ENCODE measurements at places on chromosomes 6 and 20. TPM values are rescaled to one million over a fixed set of nuclear protein-coding genes. Genes with fewer than 3 reads are reported as not detected.

GRCh38 chr6:101876431-101876830 lies 482.9 kb downstream of the GRIK2 start:
- no peak for DNase-seq

- no peak for DNase-seq
These were observed 40.9 kb downstream of the RPP40 start for GRCh38 chr6:4962905-4963304.

GRCh38 chr6:127748290-127748689 lies 152.6 kb downstream of the THEMIS start:
- no peak for DNase-seq

DNA sequence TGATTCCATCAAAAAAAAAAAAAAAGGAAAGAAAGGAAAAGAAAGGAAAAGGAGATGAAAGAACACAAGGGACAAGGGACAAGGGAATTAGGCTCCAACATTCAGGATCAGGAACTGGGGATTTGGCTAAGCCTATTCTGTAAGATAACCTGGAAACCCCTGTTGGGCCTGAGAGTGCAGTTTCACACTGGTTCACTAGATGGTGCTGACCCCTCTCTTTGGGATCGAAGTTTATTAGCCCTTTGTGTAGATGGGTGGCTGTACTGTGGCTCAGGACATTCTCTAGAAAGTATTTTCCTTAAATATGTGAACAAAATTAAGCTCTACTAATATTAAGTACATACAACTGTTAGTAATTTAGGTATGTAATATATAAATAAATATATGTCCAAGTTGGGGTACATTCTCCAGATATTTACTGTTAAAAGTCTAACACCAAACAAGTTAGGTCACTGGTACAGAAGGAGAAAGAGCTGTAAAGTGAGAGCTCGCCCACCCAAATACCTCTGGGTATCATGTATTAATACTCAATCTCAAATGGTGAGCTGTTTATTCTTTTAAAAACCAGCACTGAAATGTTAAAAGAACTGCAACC lies 6.3 kb downstream of the OR2A4 start:
- DNase-seq, result no peak

- DNase-seq, result no peak
These were observed 867.2 kb downstream of the PHF3 start for GRCh38 chr6:64502801-64503200.

GRCh38 chr20:4794846-4795245 lies 73.1 kb downstream of the PRND start:
- DNase-seq, result no peak

GRCh38 chr20:44643596-44644229 lies 7.8 kb downstream of the ADA start:
- peak; percentile 27 for DNase-seq

- no peak for DNase-seq
These were observed 5.0 kb downstream of the ID4 start for GRCh38 chr6:19842030-19842615.

GRCh38 chr20:56806952-56807517 lies 177.9 kb downstream of the TFAP2C start:
- no peak for DNase-seq

- no peak for DNase-seq
These were observed 48.2 kb downstream of the PLG start for GRCh38 chr6:160750276-160750689.

DNA sequence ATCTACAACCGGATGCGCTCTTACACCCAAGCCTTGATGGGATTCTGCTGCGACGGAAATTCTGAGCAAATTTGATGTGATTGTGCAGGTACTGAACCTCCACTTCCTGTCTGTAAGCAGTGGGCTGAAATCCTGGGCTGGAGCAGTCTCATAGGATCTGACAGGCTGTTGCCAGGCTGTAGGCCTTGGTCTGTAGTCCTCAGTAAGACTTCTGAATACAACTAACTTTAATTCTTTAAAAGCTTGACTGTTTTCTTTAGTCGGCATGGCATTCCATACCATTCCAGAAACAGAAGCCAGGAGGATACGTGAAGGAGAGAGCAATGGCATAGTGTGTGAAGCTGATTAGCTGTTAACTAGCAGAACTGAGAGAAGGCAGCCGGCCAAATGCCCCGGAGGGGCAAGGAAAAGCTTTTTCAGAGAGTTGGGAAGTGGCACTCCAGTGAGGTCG lies 68.3 kb downstream of the ADTRP start:
- no peak for DNase-seq

DNA sequence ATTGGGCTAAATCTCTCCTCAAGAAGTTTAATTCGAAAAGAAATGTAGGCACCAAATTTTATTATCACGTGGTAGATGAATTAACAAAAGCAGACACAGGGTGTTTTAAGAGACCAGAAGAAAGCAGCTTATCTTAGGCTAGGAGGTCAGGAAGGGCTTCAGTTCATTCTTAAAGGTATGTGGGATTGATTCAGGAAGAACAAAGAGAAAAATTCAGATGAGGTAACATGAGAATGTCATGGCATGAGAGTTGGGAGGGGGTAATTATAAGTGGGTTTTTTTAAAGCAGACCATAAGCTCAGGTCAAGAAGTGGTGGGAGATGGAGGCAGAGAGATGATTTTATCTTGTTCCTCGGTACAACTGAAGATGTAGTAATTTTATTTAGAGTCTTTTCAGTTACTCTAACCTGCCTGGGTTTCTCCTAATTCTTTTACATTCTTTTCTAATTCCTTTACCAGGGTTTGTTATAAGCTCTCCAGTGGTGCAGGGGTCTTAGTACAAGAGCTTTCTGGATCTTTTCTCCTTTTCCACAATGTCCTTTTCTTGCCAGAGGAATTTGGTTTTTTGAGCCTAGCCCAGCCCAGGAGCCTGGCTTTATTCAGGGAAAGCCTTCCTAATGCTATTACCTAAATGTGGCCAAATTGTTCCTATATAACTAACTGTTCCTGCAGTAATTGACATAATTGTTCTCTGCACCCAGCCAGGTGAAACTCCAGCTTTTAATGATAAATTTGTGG lies 474.1 kb upstream of the BTBD3 start:
- DNase-seq, result no peak

DNA sequence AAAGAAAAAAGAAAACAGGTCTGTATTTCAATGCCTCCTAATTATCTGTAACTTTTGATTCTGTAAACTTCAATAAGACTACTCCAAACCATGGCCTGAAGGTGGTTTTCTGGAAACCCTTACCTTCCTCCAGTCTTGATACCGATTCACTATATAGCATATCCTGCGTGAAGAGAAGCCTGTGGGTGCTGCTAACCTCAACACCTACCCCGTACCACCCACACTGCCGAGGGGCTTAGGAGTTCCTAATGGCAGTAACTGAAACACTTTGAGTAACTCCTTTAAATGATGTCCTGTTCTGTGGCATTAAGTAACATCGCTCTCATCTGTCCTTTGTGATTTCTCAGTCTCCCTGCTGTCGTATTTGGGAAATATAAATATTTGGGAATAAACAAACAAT lies 104.5 kb upstream of the CARMIL1 start:
- no peak for DNase-seq

GRCh38 chr6:70725817-70726415 lies 58.2 kb downstream of the SMAP1 start:
- no peak for DNase-seq

DNA sequence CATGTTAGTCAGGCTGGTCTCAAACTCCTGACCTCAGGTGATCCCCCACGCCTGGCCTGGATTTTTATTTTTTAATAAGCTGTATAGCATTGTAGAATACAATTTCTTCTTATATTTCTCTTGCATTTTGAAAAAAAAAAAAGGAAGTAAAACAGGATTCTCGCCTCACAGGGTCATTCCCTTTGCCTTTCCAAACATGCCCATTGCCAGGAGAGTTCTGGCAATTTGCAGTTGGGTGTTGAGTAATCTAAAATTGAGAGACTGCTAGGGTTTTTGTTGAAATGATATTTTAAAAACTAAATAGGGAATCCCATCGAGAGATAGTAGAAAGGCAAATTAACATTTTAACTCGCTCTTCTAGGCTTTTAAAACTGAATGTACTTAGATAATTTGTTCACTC lies 196.1 kb downstream of the JARID2 start:
- no peak for DNase-seq

Gene GPR63
- total RNA-seq, result 0.92 TPM

Gene ADAT2
- 1.9 TPM for total RNA-seq

Gene BPIFB2
- total RNA-seq, result 0.16 TPM

Gene SMPDL3A
- 11.2 TPM for total RNA-seq

Gene MLIP
- total RNA-seq, result 0.71 TPM

Gene TRAPPC3L
- total RNA-seq, result not detected

Gene GPR6
- total RNA-seq, result 0.12 TPM
